Activated CD8-positive, alpha-beta T cell treated with anti-CD3 and anti-CD28 coated beads, Interleukin-2, amount 10 ng/mL, durations not matched to agents 7 days and 5 days (primary cell): ENCODE measurements at places on chromosomes 7 and 10. TPM values are rescaled to one million over a fixed set of nuclear protein-coding genes. Genes with fewer than 3 reads are reported as not detected.

The CRTAC1 gene
- total RNA-seq: not detected

DNA sequence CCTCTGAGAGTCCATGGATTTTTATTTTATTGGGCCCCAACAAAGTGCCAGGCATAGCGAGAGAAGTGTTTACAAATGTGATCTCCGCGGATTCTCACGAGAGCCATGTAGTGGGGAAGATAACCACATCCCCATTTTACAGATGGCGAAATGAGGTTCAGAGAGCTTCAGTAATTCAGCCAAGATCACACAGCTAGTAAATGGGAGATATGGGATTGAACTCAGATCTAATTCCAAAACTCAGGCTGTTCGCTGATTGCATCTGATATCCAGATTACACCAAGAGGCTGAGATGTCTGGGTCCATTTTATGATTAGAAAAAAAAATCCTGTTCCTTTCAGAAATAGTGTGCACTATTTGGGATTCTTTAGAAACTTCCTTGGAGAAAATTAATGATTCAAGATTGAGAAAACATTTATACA, 1.3 kb downstream of the FAS start:
- peak overlapping the region; percentile 95 for H3K4me3 ChIP-seq
- peaks cover 75% of the 10 kb centered on the region for H3K4me1 ChIP-seq
- no peak for DNase-seq
- no peaks in the 10 kb centered on the region for H3K27me3 ChIP-seq
- peaks cover 47% of the 10 kb centered on the region for H3K36me3 ChIP-seq

The PRR15 gene
- not detected for total RNA-seq

DNA sequence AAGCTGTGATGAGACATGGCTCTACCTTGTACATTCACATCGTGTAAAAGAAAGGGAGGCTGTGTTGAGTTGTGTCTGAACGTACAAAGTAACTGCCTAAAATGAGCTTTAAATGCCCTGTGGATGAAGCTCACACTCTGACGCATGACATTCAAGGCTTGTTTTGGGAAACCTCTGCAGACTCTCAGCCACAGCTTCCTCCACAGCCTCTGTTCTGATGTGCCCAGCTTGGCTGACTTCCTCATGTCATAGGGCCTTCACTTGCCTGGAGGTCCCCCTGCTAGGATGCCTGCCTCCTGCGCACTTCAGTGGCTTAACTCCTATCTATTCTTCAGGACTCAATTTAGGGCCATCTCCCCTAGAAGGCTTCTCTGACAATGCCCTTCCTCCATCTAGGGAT, 230.0 kb upstream of the HABP2 start:
- DNase-seq: no peak
- no peak overlapping the region for H3K4me3 ChIP-seq
- no peaks in the 10 kb centered on the region for H3K4me1 ChIP-seq
- peaks cover 3% of the 10 kb centered on the region for H3K27me3 ChIP-seq
- no peaks in the 10 kb centered on the region for H3K36me3 ChIP-seq

GRCh38 chr10:118682533-118682932, 72.2 kb downstream of the CACUL1 start:
- no peaks in the 10 kb centered on the region for H3K27me3 ChIP-seq
- H3K4me3 ChIP-seq: no peak overlapping the region
- no peak for DNase-seq
- peaks cover 5% of the 10 kb centered on the region for H3K4me1 ChIP-seq
- no peak overlapping the region for H3K27ac ChIP-seq
- H3K36me3 ChIP-seq: peaks cover 33% of the 10 kb centered on the region
